ENCODE measurements at places on chromosomes 4 and X.

- DNase-seq, result no peak
Measured at GRCh38 chrX:51459125-51459524, 37.3 kb downstream of the NUDT11 start.

DNA sequence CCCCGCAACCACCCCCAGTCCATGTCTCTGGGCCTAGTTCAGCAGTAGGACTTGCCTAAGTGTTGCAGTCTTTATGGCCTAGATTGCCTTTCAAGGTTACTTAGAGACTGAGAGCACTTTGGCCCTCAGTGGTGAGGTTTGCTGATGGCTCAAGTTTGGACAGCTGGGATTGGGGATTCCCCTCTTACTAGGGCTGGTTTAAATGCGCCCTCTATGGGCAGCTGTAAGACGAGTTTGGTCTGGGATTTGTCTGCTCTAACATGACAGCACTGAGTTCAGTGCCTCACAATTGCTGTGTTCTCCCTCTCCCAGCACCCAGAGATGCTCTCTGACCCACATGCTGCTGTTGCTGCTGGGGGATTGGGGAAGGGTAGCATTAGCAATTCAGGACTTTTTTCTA is 23.1 kb downstream of the DACH2 start:
- no peak for DNase-seq

DNA sequence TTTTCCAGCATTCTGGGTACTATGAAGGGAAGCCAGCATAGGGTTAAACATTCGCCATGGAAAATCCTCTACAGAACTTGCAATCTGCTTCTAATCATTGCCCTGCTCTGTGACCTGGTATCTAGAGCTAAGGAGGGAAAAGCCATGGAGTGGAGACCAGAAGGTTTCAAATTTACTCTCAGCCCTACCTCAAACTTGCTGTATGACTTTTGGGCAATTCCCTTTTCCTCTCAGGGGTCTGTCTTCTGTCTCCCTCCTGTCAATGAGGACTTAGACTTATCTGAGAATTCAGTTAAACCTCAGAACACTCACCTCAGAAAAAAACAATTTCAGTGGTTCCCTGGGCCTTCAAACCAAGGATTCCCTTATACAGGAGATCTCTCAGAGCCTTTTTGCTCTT is 29.1 kb downstream of the ARHGEF9 start:
- DNase-seq, result no peak

GRCh38 chr4:36322921-36323354 is 41.5 kb downstream of the DTHD1 start:
- DNase-seq, result no peak

GRCh38 chr4:47469951-47470350 is 6.4 kb upstream of the COMMD8 start:
- no peak for DNase-seq

- no peak for DNase-seq
Measured at GRCh38 chrX:85052205-85052604, 48.5 kb downstream of the APOOL start.

DNA sequence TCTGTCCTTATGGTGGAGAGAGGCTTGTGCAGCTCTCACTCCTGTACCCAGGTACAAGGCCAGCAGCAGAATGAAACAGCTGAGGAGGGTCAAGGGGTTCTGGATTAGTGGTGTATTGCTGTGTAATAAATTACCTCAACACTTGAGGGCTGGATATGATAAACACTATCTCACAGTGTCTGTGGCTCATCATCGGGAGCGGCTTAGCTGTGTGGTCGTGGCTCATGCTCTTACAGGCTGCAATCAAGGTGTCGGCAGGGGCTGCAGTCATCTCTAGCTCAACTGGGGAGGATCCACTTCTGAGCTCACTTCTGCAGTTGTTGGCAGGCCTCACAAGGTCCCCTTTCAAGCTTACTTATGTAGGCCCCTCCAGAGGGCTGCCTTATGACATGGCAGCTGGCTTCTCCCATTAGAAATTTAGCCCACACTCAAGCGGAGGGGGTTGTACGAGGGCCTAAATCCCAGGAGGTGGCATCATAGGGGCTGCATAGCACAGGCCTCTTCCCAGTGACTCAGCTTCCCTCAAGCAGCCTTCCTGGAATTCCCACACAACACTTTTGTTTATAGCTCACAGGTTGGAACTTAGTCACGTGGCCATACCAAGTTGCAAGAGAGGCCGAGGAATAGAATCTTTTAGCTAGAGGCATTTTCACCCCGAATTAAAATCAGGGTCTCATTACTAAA is 148.2 kb upstream of the RPS6KA3 start:
- no peak for DNase-seq

- DNase-seq, result no peak
Measured at GRCh38 chr4:104519588-104519987, 24.9 kb upstream of the CXXC4 start.

GRCh38 chr4:120918788-120919187 is 3.7 kb downstream of the PRDM5 start:
- DNase-seq, result no peak

GRCh38 chrX:127606590-127606989 is 445.6 kb downstream of the ACTRT1 start:
- no peak for DNase-seq

- no peak for DNase-seq
Measured at GRCh38 chr4:152843481-152844090, 63.8 kb downstream of the ARFIP1 start.

DNA sequence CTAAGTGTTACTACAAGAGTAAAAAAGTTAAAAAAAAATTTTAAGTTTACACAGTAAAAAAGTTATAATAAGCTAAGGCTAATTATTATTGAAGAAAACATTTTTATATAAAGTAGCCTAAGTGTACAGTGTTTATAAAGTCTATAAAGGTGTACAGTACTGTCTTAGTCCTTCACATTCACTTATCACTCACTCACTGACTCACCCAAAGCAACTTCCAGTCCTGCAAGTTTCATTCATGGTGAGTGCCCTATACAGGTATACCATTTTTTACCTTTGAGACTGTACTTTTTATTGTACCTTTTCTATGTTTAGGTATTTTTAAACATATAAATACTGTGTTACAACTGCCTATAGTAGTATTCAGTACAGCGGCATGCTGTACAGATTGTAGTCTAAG is 74.2 kb downstream of the TMEM165 start:
- peak; percentile 6 for DNase-seq

DNA sequence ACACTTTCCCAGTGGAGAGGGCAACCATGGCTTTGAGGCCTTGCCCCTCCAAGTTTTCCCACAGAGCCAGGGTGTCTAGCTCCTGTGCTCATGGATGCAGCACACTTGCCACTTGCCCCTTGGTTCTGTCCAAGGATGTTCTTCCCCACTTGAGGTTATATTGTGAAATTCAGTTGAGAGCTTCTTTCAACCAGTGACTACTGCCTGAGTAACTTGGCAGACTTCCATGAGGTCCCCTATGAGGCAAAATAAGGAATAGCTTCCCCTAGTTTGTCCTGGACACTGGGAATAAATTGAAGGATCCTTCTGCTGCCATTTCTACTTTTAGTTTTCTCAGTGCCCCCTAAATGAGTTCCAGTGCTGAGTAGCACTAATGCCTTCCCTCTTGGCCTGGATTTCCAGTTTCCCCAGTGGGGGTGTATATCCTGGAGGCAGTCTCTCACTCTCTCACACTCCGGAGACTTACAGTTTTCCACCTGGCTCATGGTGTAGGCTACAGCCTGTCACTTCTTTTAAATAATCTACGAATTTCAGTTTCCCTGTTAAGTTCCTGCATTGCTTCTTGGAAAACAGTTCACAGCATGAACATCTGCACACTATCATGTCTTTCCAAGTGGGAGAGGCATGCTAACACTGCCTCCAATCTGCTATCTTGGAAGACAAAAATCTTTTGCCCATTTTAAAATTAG is 36.4 kb upstream of the ADH4 start:
- DNase-seq, result peak; percentile 8

- DNase-seq, result no peak
Measured at GRCh38 chr4:86185659-86186058, 174.2 kb downstream of the MAPK10 start.

- DNase-seq, result no peak
Measured at GRCh38 chrX:64894454-64895038, 81.7 kb downstream of the ZC4H2 start.

DNA sequence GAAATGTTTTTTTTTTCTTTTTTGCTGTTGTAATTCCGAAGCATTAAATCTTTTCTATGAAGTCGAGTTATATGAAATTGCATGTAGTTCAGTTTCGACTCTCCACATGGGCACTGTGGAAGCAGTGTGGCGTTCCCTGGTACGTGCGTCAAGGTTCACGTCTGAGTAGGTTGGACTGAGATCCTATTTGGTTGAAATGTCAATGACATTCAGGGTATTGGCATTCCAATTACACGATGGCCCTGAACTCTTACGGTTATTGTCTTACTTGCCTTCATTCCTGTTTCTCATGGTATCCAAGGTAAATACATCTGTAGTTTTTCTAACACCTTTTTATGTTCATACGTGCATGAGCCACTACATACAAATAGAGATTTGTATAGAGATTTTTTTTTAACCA is 128.8 kb downstream of the SORBS2 start:
- DNase-seq, result no peak

DNA sequence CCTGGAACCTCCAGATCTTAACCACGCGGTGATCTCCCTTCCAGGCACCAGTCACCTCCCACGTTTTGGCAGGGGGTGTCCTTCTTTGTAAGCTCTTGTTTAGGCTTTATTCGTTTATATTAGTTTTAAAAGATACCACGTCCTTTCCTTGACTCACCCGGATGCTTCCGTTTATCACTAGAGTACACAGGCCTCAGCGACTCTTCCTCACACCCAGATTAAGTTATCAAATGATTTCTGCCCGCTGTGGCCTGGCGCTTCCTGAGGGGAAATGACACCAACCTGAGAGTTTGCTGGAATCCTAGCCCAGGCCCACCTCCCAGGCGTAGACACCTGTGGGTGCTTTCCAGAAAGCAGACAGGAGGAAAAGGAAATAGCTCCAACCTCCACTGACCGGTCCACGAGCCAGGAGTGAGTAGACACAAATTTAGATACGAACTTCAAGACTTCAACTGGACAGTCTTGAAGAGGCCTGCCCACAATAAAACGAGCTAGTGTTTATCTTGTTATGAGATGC is 756 bp upstream of the ADAMTS3 start:
- DNase-seq, result no peak

GRCh38 chr4:145153181-145153903 is 27.0 kb downstream of the OTUD4 start:
- DNase-seq, result no peak

DNA sequence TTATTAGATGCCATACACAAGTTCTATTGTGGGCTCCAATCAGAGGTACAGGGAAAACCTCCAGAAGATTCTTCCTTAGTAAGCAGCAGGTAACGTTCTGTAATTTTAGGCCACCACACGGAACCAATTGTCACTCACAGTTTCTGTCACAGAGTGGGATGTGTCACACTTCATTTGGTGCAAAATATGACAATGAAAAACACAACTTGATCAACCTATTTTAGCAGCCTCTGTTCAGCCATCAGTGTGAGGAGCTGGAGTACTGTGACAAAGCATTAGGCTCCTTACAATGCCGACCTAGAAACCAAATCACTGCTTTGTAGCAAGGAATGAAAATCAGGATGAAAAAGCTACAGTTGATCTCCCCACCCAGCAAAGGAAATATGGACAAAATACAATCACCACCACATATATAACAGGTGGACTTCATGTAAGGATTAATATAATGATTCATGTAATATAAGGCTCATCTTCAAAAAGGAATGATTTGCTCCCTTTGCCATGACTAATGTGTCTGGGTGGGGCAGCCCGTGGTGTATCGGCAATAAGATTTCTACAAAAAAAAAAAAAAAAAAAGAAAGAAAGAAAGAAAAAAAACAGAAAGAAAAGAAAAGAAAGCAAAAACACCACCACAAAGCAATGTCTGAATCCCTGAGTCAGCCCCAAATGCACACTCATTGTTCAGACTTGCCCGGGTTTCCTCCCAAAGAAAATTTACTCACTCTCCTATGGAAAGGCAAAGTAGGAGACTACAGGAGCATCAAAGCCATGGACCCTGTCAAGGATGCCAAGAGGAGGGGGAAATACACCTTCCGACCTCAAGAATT is 36.0 kb downstream of the SLC9A7 start:
- DNase-seq, result no peak

DNA sequence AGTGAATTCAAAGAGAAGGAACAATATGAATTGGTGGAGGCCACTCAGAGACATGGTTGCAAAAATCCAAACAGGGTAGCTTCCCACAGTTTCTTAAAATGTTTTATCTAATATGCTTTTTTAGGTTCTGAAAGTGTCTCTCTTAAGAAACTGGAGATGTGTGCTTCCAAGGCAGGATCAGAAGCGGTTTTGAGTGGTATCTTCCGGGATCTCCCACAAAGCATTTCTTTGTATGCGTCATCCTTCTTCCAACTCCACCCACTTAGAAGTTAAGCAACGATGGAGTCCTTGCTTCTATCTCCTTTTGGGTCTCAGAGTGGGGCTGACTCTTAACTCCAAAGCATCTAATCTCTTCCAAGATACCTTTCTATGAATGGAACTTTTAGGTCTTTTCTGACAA is 196.7 kb downstream of the MID1 start:
- DNase-seq, result no peak

DNA sequence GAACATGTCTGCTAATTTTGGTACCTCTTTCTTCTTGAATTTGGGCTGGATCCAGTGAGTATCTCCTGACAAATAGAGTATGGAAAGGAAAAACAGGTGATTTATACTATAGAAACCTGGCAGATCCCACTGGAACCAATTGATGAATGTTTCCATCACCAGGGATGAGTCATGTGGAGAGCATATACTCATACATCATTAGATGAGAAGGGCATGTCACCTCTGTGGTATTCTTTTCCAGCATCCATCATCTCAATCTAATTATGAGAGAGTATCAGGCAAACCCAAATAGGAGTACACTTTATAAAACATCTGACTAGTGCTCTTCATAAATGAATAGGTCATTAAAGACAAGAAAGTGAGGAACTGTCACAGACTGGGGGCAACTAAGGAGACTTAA is 90.7 kb downstream of the CLDN22 start:
- peak; percentile 6 for DNase-seq

- no peak for DNase-seq
Measured at GRCh38 chr4:183533698-183534097, 28.8 kb downstream of the ING2 start.

DNA sequence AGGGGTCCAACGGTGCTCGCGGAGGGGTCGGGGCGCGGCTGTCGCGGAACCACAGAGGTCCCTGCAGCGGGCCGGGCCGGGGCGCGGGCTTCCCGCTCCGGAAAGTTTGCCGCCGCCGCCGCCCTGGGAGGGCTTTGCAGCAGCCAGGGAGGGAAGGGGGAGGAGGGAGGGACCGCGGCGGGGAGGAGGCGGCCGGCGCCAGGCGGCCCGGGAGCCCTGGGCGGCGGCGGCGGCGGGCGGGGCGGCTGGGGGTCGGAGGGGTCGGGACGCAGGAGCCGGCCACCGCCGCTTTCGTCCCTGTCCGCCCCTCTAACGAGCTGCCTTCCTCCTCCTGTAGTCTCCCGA is 375 bp downstream of the FGFR3 start:
- DNase-seq, result no peak

- no peak for DNase-seq
Measured at GRCh38 chr4:48633657-48634056, 143.6 kb downstream of the ZAR1 start.

Data from epithelial cell of prostate (primary cell).